Uterus (tissue), 4 donors: ENCODE measurements at places on chromosomes 7 and 10. TPM values are rescaled to one million over a fixed set of nuclear protein-coding genes. Genes with fewer than 3 reads are reported as not detected.

CHST15 gene
- 28.5 TPM for total RNA-seq

GRCh38 chr10:111107846-111108245 lies 31.0 kb downstream of the ADRA2A start:
- no peak for DNase-seq

DNA sequence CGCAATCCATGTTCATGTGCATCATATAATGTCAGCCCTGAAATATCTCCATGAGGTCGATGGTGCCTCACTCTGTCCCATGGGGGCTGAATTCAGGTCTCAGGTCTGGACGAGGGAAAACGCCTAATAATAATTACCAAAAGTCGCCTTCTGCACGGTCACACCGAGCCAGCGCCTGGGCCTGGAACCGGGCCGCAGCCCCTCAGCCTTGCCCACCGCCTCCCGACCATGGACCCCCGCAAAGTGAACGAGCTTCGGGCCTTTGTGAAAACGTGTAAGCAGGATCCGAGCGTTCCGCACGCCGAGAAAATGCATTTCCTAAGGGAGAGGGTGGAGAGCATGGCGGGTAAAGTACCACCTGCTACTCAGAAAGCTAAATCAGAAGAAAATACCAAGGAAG lies 18.8 kb upstream of the KLRG2 start:
- no peak for DNase-seq

DNA sequence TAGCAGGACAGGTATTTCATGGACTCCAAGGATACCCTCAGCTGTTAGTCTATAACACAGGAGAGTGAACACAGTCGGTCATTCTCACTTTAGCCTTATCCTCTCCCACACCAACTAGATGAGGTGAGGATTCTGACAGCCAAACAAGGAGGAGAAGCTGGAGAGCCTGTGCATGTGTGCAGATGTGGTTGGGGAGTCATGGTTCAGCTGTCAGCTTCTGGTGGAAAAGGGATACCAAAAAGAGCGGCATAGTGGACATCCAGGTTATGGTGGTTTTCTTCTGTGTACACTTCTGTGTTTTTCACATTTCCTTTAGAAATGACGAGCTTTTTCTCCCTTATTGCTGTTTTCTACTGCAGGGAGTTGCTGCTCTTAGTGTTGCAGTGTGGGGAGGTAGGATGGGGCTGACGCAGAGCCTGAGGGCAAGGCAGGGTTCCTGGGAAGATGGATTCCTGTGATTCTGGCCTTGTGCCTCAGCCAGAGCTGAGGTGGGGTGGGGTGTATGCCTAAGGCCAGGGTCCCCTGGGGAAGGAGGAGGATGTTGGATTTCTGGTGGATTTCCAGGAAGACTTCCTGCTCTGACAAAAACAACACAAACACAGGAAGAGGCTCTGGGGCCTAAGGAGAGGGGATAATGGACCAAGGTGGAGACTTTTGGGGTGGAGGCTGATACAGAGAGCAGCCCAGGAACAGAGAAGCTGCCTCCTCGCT lies 26.6 kb downstream of the PLAU start:
- DNase-seq = no peak

GRCh38 chr10:92420546-92421275 lies 129.7 kb downstream of the MARCHF5 start:
- DNase-seq = no peak

OR2A12 gene
- not detected for total RNA-seq

DNA sequence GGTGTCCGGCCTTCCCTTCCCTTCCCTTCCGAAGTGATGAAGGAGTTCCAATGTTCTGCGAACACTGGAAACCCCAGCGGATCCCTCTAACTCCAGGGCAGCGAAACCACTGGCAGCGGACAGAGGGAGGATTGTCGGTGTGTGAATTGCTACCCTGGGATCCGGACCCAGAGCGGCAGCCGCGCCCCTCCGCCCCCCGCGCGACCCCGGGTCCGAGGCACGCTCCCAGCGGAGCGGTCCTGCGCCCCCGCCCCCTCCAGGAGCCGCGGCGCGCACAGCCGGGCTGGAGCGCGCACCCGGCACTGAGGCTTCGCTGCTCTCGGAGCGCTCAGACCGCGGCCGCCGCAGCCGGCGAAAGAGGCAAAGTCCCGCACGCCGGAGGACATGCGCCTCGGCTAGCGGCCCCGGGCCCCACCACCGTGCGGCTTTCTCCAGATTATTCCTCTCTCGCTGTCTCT lies at the start of gene PTPRZ1:
Gene PTPRZ1, plus strand, starts transcription at position 331 of the 458 bp plus-strand sequence. CDS start 339 bp downstream, outside the sequence.
- DNase-seq = no peak

GRCh38 chr10:105727131-105727530 lies 1086.0 kb downstream of the SORCS3 start:
- no peak for DNase-seq

- no peak for DNase-seq
Observed at GRCh38 chr7:90655566-90655965, 59.4 kb downstream of the CDK14 start.

GRCh38 chr10:20747782-20748181 lies 149.3 kb downstream of the NEBL start:
- no peak for DNase-seq

PTPRN2 gene
- total RNA-seq = 1.2 TPM

CDC123 gene
- 24.6 TPM for total RNA-seq

- no peak for DNase-seq
Observed at GRCh38 chr10:78798976-78799730, 269.6 kb upstream of the ZMIZ1 start.

SLC16A9 gene
- 63.0 TPM for total RNA-seq

ASZ1 gene
- total RNA-seq = not detected

DNA sequence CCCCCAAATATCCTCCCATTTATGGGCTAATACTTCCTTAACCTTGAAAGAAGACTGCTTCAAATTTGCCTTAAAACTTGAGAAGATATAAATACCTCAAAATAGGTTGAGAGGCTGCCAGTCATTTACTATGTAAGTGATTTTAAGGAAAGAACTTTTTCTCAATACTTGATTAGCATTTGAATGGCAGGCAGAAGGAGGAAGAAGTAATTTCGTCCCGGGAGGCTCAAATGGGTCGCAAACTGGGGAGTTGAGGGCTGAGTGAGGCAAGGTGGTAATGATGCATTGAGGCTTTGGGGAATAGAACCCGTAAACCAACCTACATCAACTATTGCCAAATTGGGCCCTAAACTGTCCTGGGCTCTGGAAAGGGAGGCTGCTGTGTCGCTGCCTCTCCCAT lies 11.1 kb downstream of the CAMK1D start:
- no peak for DNase-seq

DNA sequence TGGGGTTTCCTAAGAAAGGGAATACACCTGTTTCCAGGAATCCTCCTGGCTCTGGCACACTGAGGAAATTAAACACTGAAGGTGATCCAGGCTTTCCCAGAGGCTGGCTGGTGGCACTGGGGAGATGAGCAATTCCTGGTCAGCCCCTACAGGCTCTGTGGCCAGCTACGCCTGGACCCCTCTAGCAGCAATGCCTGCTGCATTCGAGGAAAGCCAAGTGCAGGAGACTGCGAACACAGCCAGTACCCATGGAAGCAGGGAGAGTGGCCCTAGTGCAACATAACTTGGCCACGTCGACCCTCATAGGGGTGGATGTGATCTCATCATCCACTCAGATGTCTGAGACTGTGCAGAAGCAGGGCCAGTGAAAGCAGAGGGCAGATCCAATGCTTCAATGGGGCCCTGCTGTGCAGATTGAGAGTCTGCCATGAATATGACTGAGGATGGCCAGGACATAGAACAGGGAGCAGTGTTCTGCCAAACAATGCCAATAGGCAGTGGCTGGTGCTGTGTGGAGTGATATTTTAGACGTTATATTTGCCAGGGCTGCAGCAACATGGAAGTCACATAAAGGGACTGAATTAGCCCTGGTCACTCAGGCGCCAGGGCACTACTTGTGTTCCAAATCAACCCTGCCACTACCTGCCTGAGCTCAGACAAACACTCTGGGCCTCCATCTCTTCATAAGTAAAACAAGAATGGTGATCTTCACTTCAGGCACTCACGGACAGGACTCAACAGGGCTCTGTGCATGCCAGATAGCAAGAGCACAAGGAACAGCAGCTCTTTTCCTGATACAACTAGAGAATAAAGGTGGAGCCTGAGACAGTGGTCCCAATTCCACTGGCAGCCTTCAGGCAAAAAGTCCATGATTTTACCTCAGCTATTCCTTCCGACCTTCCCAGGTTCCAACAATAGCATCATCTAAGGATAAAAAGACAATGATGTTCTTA lies 2.4 kb downstream of the ZNF488 start:
- no peak for DNase-seq

- DNase-seq = no peak
Observed at GRCh38 chr10:60350400-60350799, 39.3 kb downstream of the ANK3 start.

FRAT2 gene
- total RNA-seq = 14.9 TPM

DNA sequence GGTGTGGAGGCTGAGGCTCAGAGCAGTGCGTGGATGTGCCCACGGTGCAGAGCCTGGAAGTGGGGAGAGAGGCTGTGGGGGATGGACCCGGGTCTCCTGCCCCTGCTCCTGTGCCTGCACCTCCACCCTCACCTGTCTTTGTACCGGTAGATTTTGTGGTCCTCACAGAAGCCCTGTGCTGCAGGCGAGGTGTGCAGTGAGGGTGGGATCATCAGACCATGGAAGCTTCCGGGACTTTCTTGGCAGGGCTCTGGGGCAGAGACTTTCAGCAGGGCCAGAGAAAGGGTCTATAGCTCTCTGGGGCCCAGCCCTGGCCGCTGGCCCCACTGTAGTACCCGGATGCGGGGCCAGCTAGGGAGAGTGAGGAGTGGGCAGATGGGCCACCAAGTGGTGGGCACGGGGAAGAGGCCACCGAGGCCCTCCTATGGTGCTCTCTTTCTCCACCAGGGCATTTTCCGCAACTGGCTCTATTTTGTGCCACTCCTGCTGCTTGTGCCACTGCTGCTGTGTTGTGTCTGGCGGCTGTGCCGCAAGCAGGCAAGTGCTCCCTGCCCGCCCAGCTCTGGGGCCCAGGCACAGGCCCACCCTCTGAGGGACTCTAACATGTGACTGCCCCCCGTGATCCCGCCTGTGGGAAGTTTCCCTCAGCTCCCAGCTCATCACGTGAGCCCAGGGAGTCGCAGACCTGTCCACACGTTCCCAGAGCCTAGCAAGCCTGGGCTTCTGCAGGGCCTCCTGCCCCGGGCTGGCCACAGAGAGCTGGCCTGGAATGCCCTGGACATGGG lies 22.1 kb downstream of the ANTXRL start:
- DNase-seq = no peak

DNA sequence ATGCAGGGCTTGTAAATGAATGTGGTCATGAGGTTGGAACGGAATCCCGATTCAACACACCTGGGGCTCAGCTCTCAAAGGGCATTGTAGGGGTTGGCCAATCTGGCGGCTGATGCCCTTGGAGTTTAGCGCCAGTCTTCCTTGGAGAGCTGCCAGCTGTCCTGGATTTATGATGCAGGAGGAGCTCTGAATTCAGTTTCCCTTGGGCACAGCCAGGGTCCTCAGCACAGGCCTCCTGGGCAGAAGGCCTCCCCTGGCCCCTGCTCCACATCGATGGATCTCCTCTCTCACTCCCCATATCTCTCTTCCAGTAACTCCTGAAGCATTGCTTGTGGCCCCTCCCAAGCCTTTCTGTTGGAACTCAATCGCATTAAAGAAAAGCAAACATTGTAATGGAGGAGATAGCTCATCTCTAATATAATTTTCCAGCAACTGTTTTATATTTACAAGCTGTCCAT lies 985 bp upstream of the CYTH3 start:
- peak; percentile 50 for DNase-seq

DNA sequence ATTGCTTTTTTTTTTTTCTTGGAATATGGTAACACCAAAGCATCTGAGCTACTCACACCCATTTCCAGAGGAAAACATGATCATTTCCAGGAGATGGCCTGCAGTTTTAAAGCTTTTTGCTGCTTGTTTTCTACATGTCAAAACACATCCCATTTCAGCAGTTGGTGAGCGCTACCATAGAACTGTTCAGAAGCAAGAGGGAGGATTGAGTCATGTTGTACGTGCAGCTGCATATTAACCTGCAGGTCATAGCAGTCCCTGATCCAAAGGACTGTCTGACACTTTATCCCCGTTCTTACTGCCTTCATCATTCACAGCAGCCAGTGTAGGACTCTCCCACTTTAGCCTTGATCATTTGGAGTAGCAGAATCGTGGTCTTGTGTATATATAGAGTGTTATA lies 124.6 kb downstream of the AUTS2 start:
- peak; percentile 44 for DNase-seq

DNA sequence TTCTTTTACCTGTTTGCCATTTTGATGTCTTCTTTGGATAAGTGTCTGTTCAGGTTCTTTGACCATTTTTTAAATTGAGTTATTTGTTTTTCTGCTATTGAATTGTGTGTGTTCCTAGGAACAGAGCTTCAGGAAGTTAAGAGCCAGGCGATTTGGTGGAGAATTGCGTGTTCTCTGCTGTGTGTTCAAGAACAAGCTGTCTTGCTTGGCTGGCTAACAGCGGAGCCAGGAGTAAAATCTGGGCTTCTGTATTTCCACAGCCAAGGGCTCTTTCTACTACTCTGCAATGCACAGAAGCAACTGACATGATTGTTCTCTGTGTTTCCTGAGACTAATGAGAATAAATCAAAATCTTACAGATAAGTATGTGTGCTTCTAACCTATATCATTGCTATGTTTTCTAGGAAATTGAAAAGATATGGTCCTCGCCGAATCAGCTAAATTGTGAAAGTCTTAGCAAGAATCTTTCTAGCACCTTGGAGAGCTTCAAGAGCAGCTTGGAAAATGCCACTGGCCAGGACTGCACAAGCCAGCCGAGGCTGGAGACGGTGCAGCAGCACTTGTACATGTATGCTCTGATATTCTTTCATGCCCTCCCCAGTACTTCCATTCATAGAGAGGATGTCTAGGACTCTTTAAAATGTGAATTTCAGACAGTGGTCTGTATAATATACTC lies 124.2 kb downstream of the ABCA13 start:
- DNase-seq = no peak

- DNase-seq = no peak
Observed at GRCh38 chr7:66076462-66077329, 1.1 kb downstream of the ASL start.

DNA sequence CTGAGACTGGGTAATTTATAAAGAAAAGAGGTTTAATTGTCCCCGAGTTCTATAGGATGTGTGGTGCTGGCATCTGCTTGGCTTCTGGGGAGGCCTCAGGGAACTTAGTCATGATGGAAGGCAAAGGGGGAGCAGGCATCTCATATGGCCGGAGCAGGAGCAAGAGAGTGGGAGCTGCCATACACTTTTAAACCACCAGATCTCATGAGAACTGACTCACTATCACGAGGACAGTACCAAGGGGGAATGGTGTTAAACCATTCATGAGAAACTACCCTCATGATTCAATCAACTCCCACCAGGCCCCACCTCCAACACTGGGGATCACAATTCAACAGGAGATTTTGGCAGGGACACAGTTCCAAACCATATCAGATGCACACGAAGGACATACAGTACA lies 199.9 kb upstream of the DPP6 start:
- DNase-seq = no peak

GRCh38 chr7:74709880-74710671 lies 52.6 kb downstream of the GTF2I start:
- no peak for DNase-seq

GRCh38 chr10:70560511-70560941 lies 42.0 kb downstream of the PRF1 start:
- DNase-seq = peak; percentile 8

GRCh38 chr10:45404087-45404769 lies 30.2 kb downstream of the ALOX5 start:
- no peak for DNase-seq
